CD8-positive, alpha-beta memory T cell (primary cell): ENCODE measurements at places on chromosomes 5 and 9. TPM values are rescaled to one million over a fixed set of nuclear protein-coding genes. Genes with fewer than 3 reads are reported as not detected.

GRCh38 chr5:153276151-153276550 is 214.3 kb upstream of the GRIA1 start:
- H3K36me3 ChIP-seq: no peaks in the 10 kb centered on the region
- H3K27me3 ChIP-seq: no peaks in the 10 kb centered on the region
- H3K4me3 ChIP-seq: no peak overlapping the region
- H3K27ac ChIP-seq: no peak overlapping the region
- DNase-seq: no peak

GRCh38 chr5:114665551-114665950 is 303.7 kb downstream of the KCNN2 start:
- H3K36me3 ChIP-seq: no peaks in the 10 kb centered on the region
- DNase-seq: no peak
- no peak overlapping the region for H3K27ac ChIP-seq

- no peak overlapping the region for H3K27ac ChIP-seq
- no peak overlapping the region for H3K4me3 ChIP-seq
- DNase-seq: no peak
- H3K36me3 ChIP-seq: no peaks in the 10 kb centered on the region
- no peaks in the 10 kb centered on the region for H3K4me1 ChIP-seq
Measured at GRCh38 chr5:38445374-38446028, 110.9 kb downstream of the LIFR start.

DNA sequence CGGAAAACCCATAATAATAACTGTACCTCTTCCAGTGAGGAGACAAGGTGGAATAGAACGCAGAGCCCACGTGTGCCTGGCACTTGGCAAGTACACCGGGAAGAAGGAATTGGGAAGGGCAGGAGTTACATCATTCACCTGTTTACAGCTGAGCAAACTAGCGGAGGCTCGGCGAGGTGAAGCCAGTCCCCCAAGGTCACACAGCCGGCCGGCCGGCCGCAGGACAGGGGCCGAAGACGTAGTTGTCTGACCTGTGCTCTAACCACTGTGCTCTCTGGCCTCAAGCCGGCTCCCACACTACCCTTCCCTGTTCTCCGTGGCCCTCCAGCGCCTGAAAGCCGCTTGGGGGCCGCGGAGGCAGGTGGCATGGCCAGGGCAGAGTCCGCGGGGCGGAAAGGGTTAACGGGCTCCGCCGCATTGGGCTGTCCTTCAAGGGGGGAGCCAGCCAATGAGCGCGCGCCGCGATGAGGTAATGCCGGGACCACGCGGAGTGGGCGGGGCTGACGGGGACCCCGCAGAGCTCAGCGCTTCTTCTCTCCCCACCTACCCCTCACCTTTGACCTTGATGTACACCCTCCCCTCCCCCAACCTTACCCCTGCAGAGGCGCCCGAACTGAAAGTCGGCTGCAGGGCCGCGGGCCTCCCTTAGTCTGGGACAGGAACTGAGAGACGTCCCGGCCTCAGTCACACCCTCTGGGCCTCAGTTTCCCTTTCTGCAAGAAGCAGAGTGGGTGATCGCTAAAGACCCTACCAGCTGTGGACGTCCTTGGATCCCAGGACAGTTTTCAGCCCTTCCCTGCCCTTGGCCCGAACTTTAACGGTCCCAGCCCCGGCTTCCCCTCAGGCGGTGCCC is 125.1 kb downstream of the C9orf50 start:
- peak overlapping the region; percentile 84 for H3K4me3 ChIP-seq
- H3K4me1 ChIP-seq: peaks cover 25% of the 10 kb centered on the region
- no peaks in the 10 kb centered on the region for H3K36me3 ChIP-seq
- H3K27me3 ChIP-seq: no peaks in the 10 kb centered on the region

GRCh38 chr5:108421713-108422112 is 39.8 kb upstream of the FBXL17 start:
- no peaks in the 10 kb centered on the region for H3K4me1 ChIP-seq
- no peak for DNase-seq
- no peaks in the 10 kb centered on the region for H3K36me3 ChIP-seq
- no peak overlapping the region for H3K27ac ChIP-seq
- H3K4me3 ChIP-seq: no peak overlapping the region

- peaks cover 6% of the 10 kb centered on the region for H3K36me3 ChIP-seq
- no peaks in the 10 kb centered on the region for H3K4me1 ChIP-seq
- H3K27ac ChIP-seq: no peak overlapping the region
- H3K27me3 ChIP-seq: no peaks in the 10 kb centered on the region
Measured at GRCh38 chr9:32968101-32969011, 33.1 kb downstream of the APTX start.

GRCh38 chr5:983238-983524 is 25.4 kb upstream of the NKD2 start:
- H3K27ac ChIP-seq: no peak overlapping the region
- H3K4me3 ChIP-seq: no peak overlapping the region
- H3K27me3 ChIP-seq: no peaks in the 10 kb centered on the region
- H3K36me3 ChIP-seq: no peaks in the 10 kb centered on the region
- DNase-seq: no peak

GRCh38 chr9:77469515-77470231 is 178.4 kb downstream of the GNA14 start:
- no peaks in the 10 kb centered on the region for H3K27me3 ChIP-seq
- no peak overlapping the region for H3K4me3 ChIP-seq
- no peaks in the 10 kb centered on the region for H3K36me3 ChIP-seq
- no peak overlapping the region for H3K27ac ChIP-seq
- H3K4me1 ChIP-seq: no peaks in the 10 kb centered on the region
- no peak for DNase-seq

- H3K27me3 ChIP-seq: no peaks in the 10 kb centered on the region
- no peak overlapping the region for H3K4me3 ChIP-seq
- no peaks in the 10 kb centered on the region for H3K36me3 ChIP-seq
- no peak for DNase-seq
- no peaks in the 10 kb centered on the region for H3K4me1 ChIP-seq
- no peak overlapping the region for H3K27ac ChIP-seq
Measured at GRCh38 chr5:37448941-37449340, 69.8 kb downstream of the WDR70 start.

- no peak overlapping the region for H3K27ac ChIP-seq
- no peak overlapping the region for H3K4me3 ChIP-seq
- no peaks in the 10 kb centered on the region for H3K4me1 ChIP-seq
- no peaks in the 10 kb centered on the region for H3K36me3 ChIP-seq
- DNase-seq: no peak
- H3K27me3 ChIP-seq: no peaks in the 10 kb centered on the region
Measured at GRCh38 chr5:109328626-109329025, 81.1 kb downstream of the PJA2 start.

GRCh38 chr5:83683836-83684235 is 36.8 kb downstream of the HAPLN1 start:
- no peak for DNase-seq
- H3K36me3 ChIP-seq: no peaks in the 10 kb centered on the region
- H3K27ac ChIP-seq: no peak overlapping the region
- no peak overlapping the region for H3K4me3 ChIP-seq
- no peaks in the 10 kb centered on the region for H3K4me1 ChIP-seq
- no peaks in the 10 kb centered on the region for H3K27me3 ChIP-seq

GRCh38 chr9:33167972-33168461 is 881 bp upstream of the B4GALT1 start:
- no peaks in the 10 kb centered on the region for H3K36me3 ChIP-seq
- peak overlapping the region; percentile 85 for H3K27ac ChIP-seq
- H3K27me3 ChIP-seq: no peaks in the 10 kb centered on the region
- H3K4me1 ChIP-seq: peaks cover 35% of the 10 kb centered on the region

- H3K27ac ChIP-seq: no peak overlapping the region
- no peak overlapping the region for H3K4me3 ChIP-seq
- no peaks in the 10 kb centered on the region for H3K27me3 ChIP-seq
- no peaks in the 10 kb centered on the region for H3K4me1 ChIP-seq
- H3K36me3 ChIP-seq: no peaks in the 10 kb centered on the region
- no peak for DNase-seq
Measured at GRCh38 chr9:75941577-75942311, 51.3 kb downstream of the PCSK5 start.

DNA sequence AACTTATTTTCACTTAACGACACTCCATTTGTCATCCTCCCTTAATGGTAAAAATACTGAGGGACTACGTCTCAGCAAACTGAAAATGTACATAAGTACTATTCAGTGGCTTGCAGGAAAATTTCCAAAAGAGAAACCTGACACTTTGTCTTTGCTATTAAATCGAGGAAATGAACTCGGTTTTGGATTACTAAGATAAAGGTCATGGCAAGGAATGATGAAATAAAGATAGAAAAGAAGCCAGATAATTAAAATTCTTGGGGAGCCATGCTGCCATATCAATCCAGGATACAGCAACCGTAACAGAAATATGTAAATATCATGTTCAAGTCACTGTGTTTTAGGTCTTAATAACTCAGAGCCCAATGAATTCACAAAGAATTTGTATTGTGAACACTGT is 647.8 kb downstream of the CDH9 start:
- no peaks in the 10 kb centered on the region for H3K27me3 ChIP-seq
- no peaks in the 10 kb centered on the region for H3K36me3 ChIP-seq
- no peak overlapping the region for H3K27ac ChIP-seq
- no peak for DNase-seq
- no peaks in the 10 kb centered on the region for H3K4me1 ChIP-seq

GRCh38 chr9:108269371-108269770 is 586.4 kb downstream of the ACTL7B start:
- H3K36me3 ChIP-seq: no peaks in the 10 kb centered on the region
- H3K27me3 ChIP-seq: no peaks in the 10 kb centered on the region
- no peak for DNase-seq
- H3K4me1 ChIP-seq: no peaks in the 10 kb centered on the region
- H3K4me3 ChIP-seq: no peak overlapping the region
- no peak overlapping the region for H3K27ac ChIP-seq

DNA sequence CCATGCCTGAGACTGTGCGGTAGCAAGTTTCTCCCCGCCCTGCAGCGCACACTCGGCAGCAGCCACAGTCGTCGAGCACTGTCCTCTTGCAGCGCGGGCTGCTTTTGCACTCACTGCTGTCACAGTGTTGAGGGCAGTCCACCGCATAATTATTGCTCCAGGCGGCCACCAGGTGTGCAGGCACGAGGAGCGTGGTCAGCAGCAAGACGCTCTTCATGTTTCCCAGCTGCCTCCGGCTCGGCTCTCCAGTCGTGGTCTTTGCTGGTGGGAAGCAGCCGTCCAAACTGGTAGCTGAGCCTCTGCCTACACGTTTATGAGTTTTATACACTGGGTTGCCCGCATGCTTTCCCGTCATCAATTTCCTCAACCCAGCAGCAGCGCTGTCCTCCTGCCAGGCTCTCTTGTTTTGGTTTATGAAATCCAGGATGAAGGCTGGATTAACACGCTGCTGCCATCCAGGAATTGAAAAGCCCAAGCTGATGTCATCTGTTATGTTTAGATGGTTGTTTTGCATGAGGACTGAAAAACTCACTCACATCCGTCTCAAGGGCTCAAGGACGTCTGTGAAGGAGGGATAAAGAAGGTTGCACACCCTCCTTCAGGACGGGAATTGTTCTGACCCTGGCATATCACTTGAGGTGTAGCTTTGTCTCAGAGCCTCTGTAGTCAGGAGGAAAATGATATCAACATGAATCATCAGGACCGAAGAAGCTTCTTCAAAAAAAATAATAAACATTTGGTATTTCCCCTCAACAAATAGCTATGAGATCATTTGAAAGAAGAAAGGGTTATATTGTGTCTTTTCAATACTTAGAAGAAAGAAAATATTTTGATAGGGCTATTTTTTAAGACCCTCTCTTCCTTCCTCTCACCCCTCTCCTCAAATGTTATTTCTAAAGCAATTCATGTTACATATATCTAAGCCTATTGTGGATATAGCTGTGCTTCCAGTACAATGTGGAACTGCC is at the start of gene ESM1:
Gene ESM1 (minus strand): TSS at position 293 of the 968 bp plus-strand sequence. CDS start 76 bp downstream, at position 217.
- H3K36me3 ChIP-seq: no peaks in the 10 kb centered on the region
- H3K27ac ChIP-seq: no peak within 1 kb of the TSS
- no peaks in the 10 kb centered on the region for H3K27me3 ChIP-seq
- H3K4me3 ChIP-seq: no peak within 1 kb of the TSS
- DNase-seq: no peak

DNA sequence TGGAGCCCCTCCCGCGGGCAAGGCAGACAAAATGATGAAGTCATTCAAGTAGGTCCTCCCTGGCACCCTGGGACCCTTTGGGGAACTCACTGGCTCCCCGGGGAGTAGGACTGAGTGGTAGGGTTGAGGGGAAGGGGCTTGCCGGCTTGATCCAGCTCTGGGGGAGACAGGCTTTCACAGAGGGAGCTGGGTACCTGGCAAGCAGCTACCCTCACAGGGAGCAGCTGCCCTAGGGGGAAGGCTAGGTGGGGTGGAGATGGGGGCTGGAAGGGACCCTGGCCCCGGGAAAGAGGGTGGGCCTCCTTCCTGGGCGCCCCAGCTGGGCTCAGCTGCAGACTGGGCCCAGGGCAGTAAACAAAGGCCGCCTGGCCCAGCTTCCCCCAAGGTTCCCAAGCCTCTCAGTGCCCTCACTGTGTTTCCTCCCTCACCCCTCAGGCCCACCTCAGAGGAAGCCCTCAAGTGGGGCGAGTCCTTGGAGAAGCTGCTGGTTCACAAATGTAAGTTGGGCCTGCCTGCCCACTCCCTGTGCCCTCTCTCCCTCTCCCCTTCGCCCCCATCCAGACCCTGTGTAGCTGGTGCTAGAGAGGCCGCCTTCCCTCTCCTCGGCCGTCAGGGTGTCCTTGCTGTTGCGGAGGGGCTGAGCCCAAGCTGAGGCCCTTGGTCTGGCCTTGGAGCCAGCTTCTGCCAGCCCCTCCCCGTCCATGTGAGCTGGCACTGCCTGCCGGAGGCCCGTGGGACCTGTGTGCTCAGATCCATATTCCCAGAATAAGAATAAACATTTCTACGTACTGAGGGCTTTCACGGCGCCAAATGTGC is 131.2 kb downstream of the RGS3 start:
- no peak overlapping the region for H3K4me3 ChIP-seq
- no peak for DNase-seq
- H3K36me3 ChIP-seq: no peaks in the 10 kb centered on the region
- no peaks in the 10 kb centered on the region for H3K27me3 ChIP-seq
- peaks cover 1% of the 10 kb centered on the region for H3K4me1 ChIP-seq

Gene SLC36A2
- not detected for total RNA-seq

Gene COL5A1
- total RNA-seq: 0.13 TPM

Gene TMEM252
- total RNA-seq: not detected

Gene AK8
- total RNA-seq: not detected

Gene PCDHGB1
- total RNA-seq: not detected

Gene RPL35
- total RNA-seq: 2,058 TPM

Gene FBN2
- total RNA-seq: 0.09 TPM
